ENCODE measurements at places on chromosomes 6 and 20.

GRCh38 chr20:23266530-23267398, 83.8 kb upstream of the NXT1 start:
- no peak for DNase-seq

DNA sequence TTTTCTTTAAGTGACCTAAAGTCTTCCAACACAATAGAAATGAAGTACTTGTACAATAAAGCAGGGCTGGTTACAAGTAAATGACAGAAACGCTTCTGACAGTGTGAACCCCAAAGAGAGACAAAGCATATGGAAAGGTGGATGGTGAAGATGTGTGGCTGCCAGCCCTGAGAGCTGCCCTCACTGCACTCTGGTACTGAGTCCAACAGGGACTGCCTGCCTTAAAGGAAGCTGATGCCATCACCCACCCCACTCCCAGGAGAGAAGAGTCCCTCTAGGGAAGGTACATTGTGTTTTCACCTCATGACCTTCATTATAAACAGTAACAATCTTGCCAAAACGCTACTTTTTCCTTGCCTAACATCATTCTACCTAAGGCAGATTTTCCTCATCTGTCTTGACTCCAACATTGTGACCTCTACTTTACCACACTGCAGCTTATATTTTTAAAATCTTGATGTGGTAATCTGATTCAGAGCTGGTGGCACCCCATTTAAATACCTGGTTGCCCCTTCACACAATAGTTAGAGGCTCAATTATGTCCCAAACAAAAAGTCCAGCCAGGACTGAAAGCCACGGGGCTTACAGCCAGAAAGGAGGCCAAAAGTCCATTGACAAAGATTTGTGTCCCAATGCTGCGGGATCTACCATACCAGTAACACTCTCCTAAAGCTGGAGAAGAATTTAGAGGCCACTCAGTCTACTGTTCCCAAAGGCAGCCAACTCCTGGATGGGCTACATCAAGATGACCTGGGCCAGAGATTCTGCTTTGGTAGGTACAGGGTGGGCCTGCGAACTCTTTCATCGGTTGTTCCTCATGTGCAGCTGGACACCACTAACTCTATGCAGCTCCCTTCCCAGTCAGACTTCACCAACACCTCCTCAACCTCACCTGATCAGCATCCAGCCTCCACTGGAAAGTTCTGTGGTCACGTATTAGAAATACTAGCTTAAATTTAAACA, 4.4 kb downstream of the APMAP start:
- no peak for DNase-seq

GRCh38 chr6:452301-453067, 60.9 kb downstream of the IRF4 start:
- no peak for DNase-seq

DNA sequence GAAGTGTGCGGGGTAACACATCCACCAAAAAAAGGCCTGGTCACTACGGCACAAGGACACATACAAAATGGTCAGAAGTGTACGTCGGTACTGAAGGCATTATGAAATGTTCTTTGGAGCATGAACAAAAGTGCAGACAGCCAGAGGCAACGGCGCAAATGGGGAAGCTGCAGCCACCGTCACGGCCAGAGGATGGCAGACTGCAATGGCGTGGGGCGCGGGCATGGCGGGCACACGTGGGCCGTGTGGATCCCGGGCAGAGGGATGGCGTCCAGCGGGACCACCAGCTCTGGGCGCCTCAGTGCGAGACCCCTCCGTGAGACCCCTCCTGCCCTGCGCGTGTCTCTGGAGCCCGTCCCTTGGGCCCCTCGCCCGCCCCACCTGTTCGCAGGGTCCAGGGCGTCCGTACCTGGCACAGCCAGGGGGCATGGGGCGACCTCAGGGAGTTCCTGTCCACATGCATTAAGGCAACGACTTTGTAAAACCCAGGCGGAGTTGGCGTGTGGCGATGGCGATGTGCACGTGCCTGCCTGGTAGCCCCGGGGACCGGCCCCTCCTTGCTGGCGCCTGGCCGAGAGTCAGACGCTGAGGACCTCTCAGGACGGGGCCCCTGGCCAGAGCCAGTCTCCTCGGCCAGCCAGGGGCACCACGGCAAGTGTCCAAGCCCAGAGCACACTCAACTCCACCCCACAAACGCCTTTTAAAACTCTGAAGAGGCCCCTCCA, 39.5 kb upstream of the CHRNA4 start:
- no peak for DNase-seq

GRCh38 chr6:16398587-16398986, 160.2 kb downstream of the GMPR start:
- no peak for DNase-seq

DNA sequence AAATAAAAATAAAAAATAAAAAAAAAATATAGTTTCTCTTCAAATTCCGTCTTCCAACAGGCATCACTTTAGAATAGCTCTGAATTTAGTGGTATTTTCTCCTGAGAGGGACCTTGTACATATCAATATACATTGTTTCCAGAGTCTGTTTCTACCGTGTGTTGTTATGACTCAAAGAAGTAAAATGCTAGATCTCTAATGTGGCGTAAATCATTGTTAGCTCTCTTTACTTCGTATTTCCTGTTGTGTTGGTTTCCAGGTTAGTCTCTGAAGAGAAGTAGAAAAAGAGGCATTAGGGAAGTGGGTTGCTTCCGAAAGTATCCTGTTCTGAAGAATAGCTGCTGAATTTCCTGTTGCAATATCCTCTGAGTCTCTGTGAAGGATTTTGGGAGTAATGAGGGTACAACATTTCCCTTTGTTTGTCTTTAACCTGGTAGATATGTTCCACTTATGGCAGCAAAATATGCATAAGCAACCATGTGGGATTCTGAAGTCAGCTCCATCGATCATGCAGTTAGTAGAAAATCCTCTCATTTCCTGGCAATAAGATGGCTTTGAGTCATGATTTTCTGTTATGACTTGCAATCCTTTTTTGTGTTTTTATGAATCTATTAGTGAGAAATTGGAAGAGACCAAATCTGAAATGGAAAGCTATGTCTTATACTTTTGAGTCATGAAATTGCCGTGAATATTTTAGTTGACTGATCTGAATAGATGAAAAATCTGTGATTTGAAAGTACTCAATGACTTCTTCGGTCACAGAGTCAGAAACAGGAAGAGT, 42.0 kb upstream of the MCHR2 start:
- DNase-seq: no peak

DNA sequence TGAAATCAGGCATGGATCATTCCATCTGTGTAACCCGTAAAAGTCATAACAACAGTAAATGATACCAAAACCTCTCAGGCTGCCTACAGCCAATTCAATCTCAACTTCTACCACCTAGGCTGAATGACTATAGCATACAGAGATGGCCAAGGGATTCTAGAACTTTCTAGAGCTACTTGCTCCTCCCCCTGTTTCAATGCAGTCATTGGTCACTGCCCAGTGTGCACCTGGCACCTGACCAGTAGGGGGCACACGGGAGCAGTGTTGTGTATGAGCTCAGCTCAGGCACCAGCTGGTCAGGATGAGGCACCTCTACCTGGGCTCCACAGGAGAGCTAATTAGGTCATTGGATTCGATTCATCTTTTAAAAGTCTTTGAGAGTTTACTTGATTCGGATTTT, 86.2 kb downstream of the PLEKHG1 start:
- DNase-seq: peak; percentile 69

GRCh38 chr6:153959276-153959675, 79.8 kb upstream of the OPRM1 start:
- DNase-seq: no peak

GRCh38 chr6:142954844-142955243, 9.9 kb upstream of the HIVEP2 start:
- no peak for DNase-seq

DNA sequence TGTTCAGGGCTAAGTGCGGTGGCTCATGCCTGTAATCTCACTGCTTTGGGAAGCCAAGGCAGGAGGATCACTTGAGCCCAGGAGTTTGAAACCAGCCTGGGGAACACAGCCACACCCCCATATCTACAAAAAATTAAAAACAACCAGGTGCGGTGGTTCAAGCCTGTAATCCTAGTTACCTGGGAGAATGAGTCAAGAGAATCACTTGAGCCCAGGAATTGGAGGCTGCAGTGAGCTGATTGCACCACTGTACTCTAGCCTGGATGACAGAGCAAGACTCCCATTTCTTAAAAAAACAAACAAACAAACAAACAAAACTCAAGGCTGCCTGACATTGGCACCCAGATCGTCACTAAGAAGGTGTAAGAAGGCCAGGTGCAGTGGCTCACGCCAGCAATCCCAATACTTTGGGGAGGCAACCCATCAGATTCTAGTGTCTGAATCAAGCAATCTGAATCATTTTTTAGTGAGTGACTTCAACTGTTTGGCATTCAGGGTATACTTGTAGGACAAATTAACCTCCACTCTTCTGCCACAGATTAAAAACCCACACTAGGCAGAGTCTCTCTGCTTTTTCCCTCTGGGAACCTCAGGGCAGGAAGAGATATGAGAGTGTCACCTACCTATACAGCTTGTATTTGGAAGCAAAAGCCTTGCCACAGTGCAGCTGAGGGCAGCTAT, 6.1 kb downstream of the PLAGL2 start:
- DNase-seq: no peak

DNA sequence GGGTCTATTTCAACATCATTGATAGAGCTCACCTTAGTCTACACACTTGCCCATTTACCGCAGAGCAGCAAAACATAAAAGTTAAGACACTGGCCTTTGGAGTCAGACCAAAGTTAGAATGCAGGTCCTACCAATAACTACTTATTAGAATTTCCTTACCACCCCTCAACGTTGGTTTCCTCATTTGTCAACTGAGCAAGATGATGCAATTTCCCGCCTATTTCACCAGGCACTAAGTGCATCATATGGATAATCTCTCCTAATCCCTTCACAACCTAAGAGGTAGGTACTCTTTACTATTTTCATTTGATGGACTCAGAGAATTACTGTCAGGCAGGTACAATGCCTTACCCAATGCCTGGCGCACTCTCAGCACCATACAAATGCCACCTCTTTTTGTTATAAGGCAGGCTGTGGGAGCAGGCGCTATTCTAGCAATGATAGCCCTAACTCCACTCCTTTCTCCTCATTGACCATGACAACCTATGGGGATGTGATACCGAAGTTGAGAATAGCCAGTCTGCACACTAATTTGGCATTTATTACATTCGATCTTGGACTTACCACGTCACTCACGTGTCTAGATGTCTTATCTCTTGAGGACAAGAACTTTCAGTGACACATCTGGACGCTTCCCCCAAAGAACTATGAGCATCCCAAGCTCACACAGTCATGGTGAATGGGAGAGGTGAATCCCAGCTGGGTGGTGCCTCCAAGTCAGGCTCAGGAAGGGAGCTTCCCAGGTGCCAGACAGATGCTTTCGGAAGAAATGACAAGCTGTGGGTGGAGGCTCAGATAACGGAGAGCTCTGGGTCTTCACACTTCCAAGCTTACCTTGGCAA, 128.1 kb upstream of the STMND1 start:
- DNase-seq: no peak

DNA sequence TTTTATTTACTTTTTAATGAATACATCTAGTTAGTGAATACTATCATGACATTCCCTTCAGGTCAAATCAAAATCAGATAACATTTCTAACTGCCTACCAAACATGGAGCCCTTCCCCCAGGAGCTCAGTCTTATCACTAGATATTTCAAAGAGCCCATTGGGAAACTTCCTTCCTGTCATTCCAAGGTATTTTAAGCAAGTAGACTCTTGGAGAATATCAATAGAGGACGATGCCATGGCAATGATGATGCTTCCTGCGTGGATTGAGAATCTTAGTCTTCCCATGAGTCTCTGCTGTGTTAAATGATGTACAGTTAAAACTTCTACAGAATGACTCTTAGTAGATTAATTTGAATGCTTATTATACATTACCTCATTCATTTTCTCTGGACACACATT, 384.9 kb downstream of the CENPW start:
- no peak for DNase-seq

DNA sequence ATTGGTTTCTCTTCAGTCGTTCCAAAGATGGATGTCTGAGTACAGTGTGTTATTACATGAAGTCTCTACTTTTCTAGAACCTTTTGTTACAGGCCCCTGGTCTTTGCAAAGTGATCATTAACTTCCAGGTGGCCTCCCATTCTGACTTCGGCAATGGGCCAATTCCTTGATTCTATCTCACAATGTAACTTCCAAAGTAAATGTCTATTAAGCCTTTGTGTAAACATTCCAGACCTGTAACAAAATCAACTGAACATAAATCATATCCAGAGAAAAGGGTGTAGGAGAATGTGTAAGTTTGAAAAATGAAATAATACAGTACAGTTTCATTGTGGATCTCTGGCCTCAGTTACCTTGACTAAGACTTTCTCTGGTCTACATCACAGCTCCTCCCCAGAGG, 187.8 kb upstream of the JAG1 start:
- no peak for DNase-seq

GRCh38 chr20:6104493-6105188, 18.2 kb downstream of the FERMT1 start:
- no peak for DNase-seq

DNA sequence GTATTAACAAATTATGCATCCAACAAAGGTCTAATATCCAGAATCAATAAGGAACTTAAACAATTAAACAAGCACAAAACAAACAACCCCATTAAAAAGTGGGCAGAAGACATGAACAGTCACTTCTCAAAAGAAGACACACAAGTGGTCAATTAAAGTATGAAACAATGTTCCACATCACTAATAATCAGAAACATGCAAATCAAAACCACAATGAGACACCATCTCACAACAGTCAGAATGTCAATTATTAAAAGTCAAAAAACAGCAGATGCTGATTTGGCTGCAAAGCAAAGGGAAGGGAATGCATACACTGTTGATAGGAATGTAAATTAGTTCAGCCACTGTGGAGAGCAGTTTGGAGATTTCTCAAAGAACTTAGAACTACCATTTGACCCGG, 129.3 kb downstream of the PFDN4 start:
- DNase-seq: no peak

DNA sequence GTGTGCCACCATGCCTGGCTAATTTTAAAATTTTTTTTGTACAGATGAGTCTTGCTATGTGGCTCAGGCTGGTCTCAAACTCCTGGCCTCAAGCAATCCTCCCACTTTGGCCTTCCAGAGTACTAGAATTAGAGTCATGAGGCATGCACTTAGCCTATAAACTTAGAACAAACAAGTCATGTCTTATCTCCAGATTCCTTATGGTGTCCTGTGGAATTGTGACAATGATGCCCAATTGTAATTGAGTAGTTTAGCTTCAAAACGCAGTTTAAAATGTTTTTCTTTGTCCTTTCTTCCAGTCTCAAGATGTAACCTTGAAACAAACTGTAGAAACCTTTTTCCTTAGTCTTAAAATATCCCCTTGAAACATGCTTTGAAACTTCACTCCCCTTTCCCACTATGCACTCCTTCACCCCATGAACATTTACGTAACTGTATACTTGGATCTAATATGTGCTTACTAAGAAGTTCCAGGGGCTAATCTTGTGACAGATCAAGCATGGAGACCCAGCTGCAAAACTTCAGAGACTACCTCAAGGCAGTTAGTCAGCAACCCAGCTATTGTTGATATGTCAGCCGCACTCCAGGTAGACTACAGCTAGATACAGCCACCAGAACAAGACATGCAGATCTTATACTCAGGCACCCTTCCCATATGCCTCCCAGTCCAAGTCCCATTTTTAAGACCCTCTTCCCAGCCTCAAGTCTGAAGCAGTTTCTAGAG, 46.2 kb downstream of the MAN1A1 start:
- no peak for DNase-seq

Measured in GM10248 (cell line).